Non-pigmented ciliary epithelial cell (primary cell): ENCODE measurements at places on chromosomes 16 and 17.

- DNase-seq, result no peak
These were observed 1643.5 kb downstream of the TP53TG3F start for GRCh38 chr16:35102780-35103403.

- DNase-seq, result no peak
These were observed 6.6 kb downstream of the NDRG4 start for GRCh38 chr16:58506241-58507194.

DNA sequence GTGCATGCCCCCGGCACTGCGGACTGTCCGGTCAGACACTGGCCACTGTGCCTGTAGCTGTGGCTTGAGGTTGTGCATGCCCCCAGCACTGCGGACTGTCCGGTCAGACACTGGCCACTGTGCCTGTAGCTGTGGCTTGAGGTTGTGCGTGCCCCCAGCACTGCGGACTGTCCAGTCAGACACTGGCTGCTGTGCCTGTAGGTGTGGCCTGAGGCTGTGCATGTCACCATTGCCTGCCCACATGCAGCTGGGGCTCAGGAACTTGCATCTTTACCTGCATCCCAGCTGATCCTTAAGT is 5.2 kb downstream of the MTHFSD start:
- no peak for DNase-seq

- no peak for DNase-seq
These were observed 1.8 kb upstream of the ADAT1 start for GRCh38 chr16:75624921-75625334.

- DNase-seq, result no peak
These were observed 35.9 kb upstream of the CHMP6 start for GRCh38 chr17:80955671-80956280.

DNA sequence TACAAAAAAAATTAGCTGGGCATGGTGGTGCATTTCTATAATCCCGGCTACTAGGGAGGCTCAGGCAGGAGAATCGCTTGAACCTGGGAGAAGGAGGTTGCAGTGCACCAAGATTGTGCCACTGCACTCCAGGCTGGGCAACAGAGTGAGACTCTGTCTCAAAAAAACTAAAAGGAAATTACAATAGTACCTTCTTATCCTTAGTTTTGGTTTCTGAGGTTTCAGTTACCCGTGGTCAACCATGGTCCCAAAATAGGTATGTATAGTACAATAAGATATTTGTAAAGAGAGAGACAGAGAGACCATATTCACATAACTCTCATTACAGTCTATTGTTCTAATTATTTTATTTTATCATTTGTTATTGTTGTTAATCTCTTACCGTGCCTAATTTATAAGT is 24.3 kb upstream of the MYH10 start:
- no peak for DNase-seq

DNA sequence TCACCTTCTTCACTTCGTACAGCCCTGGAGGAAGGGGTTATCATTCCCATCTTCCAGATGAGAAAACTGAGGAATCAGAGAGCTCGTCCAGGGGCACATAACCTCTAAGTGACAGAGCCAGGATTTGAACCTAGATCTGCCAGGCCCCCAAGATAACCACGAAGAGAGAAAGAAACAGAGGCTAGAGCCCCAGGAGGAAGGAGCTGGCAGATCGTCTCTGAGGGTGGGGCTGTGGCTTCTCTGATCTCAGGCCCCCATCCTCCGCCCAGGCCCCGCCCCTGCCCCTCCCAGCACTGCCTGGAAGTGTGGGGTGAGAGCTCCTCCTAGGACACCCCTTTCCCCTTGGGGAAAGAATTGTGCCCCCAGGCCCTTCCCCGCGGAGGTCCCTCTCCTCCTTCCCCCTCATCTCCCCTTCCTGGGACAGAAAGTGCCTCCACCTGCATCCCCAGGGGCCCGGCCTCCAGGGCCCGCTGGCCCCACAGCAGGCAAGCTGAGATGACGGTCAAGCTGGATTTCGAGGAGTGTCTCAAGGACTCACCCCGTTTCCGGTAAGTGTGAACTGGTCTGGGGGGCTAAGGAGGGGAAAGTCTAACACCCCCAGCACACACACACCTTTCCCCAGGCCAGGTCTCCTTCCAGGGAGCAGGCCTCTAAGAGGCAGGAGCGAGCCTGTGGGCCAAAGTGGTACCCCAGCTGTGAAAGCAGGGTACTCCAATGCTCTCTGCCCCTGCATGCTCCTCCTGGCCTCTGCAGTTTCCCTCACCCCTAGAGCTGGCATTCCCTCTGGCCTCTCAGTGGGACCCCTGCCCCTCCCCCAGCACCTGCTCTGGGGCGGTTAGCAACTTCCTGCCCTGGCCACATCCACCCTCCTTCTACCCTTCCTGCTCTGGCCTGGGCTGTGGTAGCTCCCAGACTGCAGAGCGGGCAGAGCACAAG is at the start of gene ACAP1:
Gene ACAP1 (plus strand): TSS at position 290 of the 936 bp plus-strand sequence. CDS start 206 bp downstream, at position 496.
- no peak for DNase-seq

GRCh38 chr17:59331929-59332748 is 684 bp downstream of the YPEL2 start:
- DNase-seq, result no peak

GRCh38 chr17:60383379-60383778 is 8.6 kb downstream of the USP32 start:
- no peak for DNase-seq

- no peak for DNase-seq
These were observed 40.3 kb downstream of the NDE1 start for GRCh38 chr16:15690296-15690695.

DNA sequence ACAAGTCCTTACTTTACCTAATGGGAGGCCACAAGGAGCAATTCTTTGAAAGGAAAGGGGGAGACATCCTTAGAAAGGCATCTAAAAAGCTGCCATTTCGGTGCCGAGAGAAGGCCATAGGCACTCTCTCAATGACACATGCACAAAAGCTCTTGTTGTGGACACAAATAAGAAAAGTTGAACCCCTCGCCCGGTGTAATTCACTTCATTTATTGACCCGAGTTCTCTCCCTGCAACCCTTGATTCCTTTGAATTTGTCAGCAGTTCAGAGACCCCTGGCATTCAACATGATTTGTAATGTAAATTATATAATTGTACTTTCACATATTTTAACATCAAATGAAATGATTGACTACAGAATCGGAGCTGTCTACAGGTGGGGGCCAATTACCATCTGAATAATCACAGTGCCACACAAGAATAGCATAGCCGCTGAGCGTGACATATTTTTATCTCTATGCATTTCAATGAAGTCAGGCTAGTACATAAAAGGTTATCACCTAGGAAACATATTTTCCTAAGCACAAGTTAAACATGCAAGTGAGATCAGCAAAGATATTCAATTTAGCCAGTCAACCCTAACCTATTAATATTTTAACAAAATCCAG is 66.7 kb downstream of the IRX6 start:
- no peak for DNase-seq

DNA sequence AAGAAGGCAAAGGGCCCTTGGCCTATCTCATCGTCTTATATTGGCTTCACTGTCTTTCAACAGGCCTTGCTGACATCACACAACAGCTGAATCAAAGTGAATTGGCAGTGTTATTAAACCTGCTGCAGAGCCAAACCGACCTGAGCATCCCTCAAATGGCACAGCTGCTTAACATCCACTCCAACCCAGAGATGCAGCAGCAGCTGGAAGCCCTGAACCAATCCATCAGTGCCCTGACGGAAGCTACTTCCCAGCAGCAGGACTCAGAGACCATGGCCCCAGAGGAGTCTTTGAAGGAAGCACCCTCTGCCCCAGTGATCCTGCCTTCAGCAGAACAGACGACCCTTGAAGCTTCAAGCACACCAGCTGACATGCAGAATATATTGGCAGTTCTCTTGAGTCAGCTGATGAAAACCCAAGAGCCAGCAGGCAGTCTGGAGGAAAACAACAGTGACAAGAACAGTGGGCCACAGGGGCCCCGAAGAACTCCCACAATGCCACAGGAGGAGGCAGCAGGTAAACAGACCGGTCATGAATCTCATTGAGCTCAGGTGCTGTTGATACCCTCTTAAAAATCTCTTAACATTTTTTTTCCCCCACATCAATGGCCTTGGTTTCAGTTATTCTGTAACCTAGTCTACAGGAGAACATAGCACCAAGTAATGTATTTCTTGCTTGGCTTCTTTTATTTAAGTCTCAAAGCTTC is 64.7 kb downstream of the CDK12 start:
- no peak for DNase-seq
